ENCODE measurements at places on chromosomes 6 and 20.

GRCh38 chr6:146489468-146490151 is 54.0 kb upstream of the RAB32 start:
- no peak for DNase-seq

DNA sequence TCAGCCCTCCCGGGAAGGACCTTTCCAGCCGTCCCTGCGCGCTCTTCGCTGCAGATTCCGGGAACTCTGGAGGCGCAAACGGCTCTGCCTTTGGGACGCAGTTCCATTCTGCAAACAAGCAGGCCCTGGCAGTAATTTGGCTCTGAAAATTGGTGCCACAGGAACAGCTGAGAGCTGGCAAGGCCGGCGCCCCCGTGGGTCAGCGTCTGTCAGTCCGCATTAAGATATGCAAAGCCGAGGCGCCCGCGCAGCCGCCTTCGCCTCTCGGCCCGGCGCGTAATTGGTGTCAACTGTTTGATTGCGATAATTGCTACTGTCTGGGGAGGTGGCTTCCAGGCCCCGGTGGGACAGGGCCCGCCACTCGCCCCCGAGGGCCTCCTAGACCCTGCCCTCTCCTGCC is 73.6 kb downstream of the NCR2 start:
- no peak for DNase-seq

DNA sequence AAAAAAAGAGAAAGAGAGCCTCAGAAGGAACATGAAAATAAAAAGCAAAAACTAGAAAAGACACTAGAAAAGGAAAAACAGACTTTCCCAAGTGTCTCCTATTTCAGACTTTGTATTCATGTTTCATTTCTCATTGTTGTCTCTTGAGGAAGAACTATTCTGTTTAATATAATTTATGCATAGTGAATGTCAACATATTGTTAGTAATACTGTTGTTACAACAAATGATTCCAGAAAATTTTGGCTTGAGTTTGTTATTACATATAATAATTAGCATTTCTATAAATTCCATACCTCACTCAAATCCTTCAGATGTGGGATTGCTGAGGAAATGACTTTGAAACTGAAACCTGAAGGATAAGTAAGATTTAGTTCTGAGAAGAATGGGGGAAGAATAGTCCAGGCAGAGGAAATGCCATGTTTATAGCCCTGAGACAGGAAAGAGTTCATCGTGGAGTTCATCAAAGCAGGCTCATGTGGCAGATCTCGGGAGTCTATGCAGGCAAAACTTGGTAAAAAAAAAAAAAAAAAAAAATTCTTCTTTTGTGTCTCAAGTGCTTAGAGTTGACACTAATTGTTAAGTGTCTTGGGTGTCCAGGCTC is 53.1 kb upstream of the EIF2S2 start:
- DNase-seq, result no peak

DNA sequence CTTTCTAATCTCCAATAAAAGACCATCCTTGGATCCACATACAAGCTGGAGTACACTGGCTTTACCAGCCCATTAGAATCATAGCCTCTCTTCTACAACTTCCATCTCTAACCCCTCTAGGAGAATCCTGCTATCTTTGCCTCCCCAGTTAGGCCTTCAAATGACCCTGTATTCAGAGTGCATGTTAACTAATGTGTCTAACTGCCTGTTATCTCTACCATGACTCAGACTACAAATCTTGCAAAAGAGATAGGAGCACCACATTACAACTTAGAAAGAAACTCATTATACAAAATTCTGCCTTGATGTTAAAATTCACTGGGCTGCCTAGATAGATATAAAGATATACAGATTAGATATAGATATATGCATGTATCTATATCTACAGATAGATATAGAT is 28.2 kb downstream of the GPR63 start:
- peak; percentile 8 for DNase-seq

DNA sequence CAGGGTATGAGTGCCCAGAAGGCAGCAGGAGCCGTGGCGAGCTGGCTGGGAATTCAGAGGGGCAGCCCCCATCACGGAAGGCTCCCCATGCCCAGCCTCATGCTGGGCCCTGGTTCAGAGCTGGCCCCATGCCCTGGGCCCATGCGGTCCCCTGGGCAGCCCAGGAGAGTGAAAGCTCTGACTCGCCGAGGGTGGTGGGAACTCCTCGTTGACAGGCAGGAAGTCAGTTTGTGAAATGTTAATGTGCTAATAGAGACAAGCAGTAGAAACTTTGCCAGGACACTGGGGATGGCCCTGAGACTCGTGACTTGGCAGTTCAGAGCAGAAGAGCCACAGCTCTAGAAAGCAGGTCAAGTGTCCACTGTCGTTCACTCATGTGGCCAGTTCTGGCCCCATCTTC is 353.0 kb downstream of the TAF4 start:
- DNase-seq, result no peak

DNA sequence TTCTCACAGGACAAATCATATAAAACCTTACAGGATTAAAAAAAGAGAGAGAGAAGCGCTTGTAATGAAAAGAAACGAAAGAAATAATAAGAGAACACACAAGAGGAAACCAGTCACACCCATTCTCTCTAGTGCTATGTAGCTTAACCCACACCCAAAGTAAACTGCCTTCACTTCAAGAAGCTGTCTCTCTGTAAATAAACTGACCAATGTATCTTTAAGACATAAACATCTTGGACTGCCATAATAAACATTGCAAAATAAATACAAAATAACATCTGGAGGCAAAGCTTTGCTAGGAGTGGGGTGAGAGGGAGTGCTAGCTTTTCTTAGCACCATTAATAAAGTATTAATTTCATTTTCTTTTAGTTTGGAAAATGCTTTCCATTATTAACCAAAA is 61.6 kb upstream of the RNF146 start:
- DNase-seq, result no peak

DNA sequence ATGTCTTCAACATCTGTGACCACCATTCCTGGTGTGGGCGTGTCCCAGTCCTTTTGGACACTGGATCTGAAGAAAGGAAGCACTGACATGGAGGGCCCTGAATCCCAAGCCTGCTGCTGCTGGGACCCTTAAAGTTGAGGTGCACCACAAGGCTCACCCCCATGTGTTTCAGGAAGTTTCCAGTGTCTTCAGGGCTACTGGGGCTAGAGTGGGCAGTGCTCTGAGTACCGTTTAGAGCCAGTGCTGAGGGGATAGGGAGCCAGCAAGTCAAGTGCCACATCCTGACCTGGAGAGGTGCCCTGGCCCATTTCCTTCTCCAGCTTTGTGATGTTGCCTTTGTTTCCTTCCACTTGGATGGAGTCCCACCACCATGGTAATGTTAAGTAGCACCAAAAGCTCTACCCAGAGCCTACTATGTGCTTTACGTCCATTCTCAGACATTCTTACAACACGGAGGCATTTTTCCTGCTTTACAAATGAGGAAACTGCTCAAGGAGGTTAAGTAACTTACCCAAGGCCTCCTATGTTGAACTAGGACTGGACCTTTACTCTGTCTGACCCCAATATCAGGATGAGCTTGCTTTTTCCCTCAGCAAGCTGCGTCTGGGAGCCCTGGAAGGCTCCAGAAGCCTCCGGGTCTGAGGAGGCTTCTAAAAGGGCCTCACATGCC is 552 bp upstream of the DEF6 start:
- DNase-seq, result no peak

DNA sequence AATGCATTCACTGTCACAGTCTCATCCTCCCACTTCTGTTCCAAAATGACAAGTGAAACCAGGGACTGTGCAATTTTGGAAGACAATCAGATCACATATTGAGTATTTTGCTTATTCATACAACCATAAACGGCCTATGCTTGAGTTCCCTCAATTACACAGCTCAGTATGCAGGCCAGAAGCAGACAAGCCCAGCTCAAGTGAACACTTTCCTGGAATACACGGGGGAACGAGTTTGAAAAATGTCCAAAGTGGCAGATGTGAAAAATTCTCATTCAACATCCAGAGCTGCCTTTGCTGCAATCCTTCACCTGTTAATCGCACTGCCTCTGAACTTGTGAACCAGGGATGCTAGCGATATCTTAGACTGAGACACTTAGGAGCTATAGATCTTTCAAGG is 190.2 kb downstream of the COL9A1 start:
- no peak for DNase-seq

DNA sequence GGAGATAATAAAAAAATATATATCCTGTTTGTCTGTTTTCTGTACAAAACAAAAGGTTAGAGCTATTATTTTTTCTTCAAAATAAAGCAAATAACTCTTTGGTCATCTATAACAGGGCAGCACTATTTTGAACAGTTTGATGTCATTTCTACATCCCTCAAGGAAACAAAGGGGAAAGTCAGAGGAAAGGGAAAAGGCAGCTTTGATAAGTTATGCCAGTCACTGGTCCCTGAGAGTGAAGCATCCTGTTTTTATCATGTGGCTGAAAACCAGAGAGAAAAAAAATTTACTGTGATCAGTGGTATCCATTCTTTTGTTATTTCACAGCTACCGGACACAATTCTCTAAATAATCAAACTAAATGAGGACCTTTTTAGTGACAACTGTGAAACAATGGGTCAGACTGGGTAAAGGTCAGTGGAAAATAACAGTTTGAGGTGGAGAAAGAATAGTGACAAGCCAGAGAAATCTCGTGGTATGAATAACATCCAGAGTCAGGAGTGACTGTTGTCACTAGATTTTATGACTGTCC is 356.0 kb downstream of the HDGFL1 start:
- no peak for DNase-seq

DNA sequence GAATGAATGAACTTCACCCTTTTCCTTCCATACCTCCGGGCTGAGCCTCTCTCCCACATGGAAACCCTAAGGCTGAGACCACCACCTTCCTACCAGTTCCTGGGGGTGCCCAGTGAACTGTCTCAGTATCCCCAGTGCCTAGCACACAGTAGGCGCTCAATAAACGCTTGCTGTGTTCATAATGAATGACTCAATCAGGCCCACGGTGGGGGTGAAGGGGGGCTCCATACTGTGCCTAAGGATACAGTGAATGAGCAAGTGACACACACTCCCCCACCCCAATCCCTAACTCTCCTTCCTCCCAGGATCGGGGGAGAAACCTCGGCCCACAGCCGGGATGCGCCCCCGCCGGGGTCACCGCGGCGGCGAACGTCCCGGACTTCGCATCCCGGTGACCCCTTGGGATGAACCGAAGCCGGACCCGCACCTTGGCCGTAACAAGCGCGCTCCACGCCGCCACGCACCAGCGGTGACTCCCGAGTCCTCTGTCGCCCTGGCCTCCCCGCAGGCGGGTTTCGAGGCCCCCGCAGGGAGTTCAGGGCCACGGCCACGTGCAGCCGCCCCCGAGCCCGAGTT is 592 bp downstream of the KCNG1 start:
- no peak for DNase-seq

- DNase-seq, result no peak
Measured at GRCh38 chr6:35082046-35082732, 59.0 kb downstream of the TCP11 start.

DNA sequence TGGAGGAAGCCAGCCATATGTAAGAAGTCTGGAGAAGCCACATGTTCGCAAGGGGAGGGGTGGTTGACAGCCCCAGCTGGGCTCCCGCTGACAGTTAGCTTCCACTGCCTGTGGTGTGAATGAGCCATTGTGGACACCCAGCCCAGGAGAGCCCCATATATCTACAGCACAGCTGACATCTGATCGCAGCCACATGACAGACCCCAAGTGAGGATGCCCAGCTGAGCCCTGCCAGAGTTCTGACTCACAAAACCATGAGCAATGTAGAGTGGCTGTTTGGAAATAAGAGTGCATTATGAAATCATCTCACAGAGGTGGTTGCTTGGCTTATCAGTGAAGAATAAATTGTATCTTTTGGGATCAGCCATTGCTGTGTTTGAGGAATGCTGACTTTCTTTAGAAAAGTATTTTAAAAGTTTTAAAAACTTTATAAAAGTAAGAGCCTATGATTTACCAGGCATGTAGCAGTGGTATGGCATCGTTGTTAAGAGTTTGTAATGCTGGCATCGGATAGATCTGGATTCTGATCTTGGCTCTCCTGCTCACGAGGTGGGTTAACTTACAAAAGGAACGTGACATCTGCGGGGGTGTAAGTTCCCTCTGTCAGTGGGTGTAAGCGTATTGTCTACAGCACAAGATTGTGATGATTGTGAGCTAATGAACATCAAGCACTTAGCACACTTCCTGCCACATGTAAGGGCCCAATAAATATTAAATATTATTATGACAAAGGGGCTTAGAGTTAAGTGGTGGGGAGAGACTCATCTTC is 24.1 kb downstream of the CFAP61 start:
- no peak for DNase-seq

DNA sequence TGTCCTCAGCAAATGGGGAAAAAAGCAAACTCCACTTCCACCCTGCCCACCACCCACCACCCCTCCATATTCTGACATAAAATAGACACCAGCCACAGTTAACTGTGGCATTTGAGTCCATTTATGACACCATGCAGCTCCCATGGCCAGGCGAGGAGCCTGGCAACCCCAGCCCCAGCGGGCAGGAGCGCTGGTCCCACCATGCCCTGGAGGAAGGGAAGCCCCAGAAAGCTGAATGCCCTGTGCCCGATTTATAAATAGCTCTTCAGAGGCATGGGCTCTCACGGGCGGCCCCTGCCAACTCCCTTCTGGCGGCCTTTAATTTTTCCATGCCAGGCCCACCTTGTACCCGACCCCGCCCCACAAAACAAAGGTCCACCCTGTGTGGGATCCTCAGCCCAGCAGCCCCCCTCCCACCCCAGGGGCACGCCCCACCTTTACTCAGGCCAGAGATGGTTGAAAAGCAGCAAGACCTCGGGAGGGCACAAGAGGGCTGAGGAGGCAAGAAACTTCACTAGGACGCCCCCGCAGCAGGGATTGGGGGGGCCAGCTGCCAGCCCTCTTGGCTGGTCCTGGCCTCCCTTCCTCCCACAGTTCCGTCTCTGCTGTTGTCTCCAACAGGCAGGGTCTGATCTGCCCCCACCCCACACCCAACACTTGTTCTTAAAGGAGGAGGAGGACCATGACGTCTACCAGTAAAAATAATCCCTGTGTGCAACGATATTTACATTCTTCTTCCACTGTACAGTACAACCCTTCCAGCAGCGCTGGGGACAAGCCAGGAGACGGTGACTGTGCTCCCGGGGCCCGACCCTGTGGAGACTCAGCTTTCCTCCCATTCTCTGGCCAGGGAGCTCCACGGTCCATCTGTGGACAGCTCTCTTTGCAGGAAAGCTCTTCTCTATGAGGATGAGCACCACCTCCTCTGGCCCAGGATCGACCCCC is 115.6 kb upstream of the CDYL start:
- DNase-seq, result no peak

DNA sequence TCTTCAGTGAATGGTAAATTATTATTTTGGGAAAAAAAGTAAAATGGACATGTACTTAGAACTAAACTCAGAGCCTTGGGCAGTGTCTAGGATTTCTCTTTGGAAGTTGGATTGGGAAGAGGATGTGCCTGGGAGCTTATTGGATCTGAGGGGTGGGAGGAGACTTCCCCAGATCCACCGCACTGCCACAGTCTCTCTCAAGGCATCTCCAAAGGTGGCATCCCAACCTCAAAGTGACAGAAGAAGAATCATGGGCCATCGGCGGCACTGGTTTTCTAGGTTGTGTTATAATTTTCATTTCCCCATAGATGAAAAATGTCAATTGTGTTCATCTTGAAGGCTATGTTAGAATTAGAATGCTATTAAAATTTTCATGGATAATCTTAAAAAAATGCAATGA is 66.8 kb upstream of the CD93 start:
- DNase-seq, result no peak

All from large intestine (tissue), 12 donors.